ENCODE measurements at places on chromosomes 13 and 19.

- DNase-seq: peak; percentile 20
Measured at GRCh38 chr13:40152145-40152544, 496.7 kb downstream of the COG6 start.

DNA sequence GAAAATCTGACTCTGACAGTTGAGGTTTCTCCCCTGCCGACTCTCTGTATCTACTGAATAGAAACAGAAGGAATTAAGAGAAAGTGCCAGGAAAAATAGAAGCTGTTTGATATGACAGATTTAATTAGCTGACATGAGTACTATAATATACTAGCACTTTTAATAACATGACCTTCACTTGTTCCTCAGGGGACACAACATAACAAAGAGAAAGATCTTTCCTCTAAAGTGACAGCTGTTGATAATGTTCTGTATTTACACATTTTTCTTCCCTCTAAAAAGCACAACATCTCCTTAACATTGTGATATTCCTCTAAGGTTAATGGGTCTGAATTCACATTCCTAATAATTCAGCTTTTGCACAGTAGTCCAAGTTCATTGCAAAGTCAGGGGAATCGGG lies 1136.0 kb downstream of the PCDH17 start:
- no peak for DNase-seq

DNA sequence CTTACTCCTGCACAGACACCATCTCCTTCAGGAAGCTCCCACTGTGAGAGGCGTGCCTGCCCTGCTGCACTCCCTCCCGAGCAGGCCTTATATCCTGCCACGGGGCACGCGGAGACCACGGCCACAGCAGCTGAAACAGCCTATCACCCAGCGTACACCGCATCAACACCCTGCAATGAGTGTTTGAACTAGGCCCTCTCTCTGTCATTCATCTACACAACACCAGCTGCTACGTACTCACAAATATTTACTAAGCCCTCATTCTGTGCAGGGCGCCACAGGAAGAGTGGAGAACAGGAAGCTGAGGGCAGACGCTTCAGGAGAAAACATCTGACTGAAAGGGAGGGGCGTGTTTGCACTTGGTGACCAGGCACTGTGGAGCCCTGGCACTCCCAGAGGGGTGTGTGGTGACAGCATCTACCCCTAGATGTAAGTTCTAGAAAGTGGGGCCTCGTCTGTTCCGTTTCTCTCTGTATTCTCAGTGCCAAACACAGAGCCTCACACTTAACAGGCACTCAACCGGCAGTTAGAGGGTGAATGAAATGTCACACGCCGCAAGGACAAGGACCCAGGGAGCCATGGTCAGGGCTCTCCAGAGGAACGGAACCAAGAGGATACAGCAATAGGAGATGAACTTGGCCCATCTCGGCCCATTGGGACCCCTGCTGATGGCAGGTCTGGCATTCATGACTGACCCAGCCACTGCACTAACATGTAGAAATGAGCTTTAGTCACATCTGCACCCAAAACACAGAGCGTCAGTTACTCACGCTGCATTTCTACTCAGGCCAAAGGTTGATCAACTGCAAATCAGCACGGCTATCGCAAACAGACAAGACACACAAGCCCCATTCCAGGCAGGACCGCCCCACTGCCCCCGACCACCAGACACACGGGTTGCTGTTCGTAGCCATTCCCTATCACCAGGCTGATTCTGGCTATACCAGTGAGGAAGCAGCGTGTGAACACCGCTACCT lies 15.7 kb downstream of the RANBP3 start:
- DNase-seq: no peak

DNA sequence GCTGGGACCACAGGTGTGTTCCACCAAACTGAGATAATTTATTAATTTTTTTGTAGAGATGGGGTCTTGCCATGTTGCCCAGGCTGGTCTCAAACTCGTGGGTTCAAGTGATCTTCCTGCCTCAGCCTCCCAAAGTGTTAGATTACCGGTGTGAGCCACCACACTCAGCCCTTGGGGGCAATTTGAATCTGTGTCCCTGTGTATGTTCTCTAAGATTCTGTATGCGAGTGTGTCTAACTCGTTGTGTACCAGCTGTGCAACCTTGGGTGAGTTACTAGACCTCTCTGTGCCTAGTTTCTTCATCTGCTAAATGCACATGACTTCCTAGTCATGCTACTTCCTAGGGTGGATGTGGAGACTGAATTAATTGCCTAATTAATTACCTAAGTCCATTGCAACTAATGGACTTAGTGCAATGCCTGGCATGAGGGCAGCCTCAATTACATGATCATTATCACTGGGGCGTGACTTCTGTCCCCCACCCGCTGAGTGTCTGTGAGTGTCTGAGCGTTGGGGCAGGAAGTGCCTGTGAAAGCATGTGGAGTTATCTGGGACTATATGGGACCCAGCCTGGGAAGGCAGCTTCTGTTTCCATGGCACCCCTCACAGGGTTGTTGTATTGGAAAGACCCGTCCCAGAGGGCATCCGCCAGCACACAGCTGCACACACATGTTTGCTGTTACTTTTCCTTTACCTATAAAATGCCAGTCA lies 1.8 kb upstream of the NCCRP1 start:
- no peak for DNase-seq

- DNase-seq: no peak
Measured at GRCh38 chr19:50928831-50929230, 17.6 kb upstream of the KLK4 start.

DNA sequence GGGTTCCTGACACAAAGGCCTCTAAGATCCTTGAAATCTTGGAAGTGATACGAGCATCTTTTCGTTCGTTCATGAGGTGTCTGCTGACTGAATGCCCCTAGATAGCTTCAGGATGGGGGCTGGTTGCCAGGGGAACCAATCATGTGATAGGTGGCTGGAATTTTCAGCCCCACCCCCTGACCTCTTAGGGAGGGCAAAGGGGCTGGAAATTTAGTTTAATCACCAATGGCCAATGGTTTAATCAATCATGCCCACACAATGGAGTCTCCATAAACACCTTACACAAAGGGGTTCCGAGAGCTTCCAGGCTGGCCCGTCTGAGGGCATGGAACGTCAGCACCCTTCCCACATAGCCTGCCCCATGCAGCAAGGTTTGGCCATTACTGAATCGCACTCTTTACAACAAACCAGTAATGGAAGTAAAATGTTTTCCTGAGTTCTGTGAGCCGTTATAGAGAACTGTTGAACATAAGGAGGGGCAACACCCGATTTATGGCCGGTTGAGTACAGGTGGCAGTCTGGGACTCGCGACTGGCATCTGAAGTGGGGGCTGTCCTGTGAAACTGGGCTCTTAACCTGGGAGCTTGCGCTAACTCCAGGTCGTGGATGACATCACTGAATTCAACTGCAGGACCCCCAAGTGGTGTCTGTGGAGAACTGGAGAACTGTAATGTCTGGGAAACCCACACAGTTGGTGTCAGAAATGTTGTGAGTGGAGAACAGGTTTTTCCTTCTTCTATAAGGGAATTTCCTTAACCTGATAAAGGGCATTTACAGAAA lies 25.6 kb downstream of the MLLT1 start:
- DNase-seq: no peak

GRCh38 chr19:1073063-1073955 lies 6.3 kb downstream of the ARHGAP45 start:
- DNase-seq: no peak

GRCh38 chr13:76953968-76954367 lies 5.7 kb downstream of the ACOD1 start:
- DNase-seq: no peak

DNA sequence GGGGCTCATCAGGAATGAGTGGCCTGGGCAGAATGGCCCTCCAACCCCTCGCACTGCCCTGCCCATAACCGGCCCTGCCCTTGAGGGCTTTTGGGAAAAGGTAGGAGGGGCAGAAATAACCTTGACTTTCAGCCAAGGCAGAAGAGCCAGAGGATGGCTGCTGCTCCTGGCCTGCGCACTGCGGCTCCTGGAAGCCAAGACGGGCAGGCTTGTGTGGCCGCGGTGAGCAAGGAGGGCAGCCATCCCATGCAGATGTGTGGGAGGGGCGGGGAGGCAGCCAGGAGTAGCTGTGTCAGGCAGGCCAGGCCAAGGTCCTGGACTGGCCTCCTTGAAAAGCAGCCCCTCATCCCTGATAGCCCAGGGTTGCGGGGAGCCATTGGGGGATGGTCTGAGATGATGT lies 57.6 kb upstream of the URI1 start:
- DNase-seq: no peak

DNA sequence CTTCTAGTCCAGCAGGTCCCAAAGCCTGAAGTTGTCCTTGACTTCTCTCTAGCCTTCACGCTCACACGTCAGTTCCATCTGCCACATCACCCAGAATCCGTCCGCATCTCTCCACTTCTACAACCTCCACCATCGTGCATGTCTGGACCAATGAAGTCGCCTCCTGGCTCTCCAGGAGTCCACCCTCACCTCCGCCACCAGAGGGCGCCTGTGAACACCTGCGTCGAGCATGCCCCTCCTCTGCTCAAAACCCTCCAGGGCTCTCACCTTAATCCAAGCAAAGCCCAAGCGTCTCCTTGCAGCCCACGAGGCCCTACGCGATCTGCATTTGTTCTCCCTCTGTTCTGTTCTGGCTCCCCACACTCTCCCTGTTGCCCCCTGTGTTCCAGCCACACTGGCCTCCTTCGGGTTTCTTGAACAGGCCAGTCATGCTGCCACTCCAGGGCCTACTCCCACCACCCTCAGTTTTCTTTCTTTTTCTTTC lies 3.7 kb downstream of the USHBP1 start:
- no peak for DNase-seq

DNA sequence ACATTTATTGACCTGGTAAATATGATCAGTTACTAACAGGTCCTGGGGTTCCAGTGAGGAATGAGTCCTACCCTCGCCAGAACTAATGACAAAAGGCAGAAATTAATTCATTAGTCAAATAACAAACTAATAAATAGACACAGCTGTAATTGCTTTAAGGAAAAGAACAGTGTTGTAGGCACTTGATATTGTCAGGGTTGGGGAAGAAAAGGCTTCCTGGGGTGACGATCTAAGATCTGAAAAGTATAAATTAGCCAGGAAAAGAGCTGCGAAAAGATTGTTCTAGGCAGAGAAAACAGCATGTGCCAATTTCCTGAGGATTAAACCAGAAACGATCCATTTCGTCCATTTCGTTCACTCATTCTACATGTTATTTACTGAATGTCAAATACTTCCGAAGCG lies 670 bp upstream of the CHAF1A start:
- no peak for DNase-seq

DNA sequence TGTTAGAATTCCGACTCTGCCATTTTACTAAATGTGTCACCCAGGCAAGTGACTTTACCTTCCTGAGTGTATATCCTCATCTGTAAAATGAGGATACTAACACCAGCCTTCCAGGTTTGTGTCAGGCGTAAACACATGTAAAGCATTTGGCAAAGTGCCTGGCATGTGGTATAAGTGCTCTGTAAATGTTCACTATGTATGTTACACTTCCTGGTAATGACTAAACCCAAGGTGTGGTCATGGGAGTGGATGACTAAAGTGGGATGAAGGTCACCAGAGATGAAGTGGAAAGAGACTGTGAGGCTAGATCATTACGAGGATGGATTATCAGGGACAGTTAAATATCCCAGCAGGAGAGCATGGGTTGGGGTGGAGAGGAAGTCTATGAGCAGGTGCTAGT lies 25.6 kb downstream of the DEDD2 start:
- no peak for DNase-seq

DNA sequence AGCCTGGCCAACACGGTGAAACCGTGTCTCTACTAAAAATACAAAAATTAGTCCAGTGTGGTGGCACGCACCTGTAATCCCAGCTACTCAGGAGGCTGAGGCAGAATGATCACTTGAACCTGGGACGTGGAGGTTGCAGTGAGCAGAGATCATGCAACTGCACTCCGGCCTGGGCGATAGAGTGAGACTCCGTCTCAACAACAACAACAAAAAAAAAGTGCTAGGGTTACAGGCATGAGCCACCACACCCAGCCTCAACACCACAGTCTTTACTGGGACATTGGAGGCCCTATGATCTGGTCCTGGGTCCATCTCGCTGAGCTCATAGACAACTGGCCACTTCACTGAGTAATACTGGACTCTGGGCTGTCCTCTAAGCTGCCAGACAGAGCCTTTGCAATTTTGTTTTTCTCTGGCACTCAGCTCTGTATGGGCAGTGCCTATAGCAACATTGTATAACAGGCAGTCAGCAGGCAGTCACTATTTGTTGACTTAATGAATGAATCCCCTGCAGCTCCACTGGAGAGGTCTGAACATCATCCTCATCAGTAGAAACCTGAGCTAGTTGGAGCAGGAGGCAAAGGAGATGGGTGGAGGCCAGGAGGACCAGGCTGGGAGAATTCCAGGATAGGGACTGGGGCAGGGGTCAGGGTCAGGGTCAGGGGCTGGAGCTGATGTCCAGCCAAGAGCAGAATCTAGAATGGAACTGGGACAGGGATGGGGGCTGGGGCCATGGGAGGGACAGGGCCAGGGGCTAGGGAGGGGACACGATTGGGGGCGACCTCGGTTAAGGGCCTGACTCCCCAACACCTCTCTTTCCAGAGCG lies 8.1 kb downstream of the BLOC1S3 start:
- DNase-seq: no peak

All from AG09319 (cell line).